Stimulated activated CD4-positive, alpha-beta T cell treated with anti-CD3 and anti-CD28 coated beads, Interleukin-1b, Interleukin-23, amount 100 ng/mL, for 24 hours (primary cell): ENCODE measurements at places on chromosomes 3 and 15.

DNA sequence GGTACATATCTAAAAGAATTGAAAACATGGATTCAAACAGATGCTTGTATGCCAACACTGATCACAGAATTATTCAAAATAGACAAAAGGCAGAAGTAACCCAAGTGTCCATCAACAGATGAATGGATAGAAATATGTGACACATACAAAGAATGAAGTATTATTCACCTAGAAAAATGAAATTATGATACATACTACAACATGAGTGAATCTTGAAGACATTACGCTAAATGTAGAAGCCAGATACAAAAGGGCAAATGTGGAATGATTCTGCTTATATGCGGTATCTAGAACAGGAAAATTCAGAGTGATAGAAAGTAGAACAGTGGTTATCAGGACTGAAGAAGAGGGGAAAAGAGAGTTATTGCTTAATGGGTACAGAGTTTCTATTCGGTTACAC, 26.2 kb upstream of the SLC12A8 start:
- no peak for DNase-seq

- no peak for DNase-seq
These were observed 146.9 kb upstream of the GADL1 start for GRCh38 chr3:31041161-31041978.

DNA sequence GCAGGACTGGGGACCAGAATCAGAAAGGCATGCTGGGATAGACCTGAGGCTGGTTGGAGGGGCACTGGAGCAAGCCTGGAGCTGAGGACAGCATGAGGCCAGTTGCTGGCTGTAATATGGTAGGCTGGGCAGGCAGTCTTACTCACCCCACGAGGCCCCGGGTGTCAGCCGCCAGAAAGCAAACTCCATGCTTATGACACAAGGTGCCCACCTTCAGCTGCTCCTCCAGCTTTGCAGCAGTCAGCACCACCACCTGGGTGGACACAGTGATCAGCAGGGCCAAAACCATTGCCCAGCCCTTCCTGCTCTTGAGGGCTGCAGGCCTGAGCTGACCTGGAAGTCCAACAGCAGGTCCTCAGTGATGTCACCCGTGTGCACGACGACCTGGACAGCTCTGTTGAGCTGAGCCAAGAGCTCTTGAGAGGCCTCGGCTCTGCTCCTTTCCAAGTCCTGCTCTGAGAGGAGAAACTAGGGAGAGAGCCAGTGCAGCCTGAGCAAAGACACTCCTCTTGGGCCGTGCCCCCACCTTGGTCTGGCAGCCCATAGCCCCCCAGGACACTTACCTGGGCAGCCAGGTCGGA, 747 bp downstream of the UBA7 start:
- DNase-seq = no peak

DNA sequence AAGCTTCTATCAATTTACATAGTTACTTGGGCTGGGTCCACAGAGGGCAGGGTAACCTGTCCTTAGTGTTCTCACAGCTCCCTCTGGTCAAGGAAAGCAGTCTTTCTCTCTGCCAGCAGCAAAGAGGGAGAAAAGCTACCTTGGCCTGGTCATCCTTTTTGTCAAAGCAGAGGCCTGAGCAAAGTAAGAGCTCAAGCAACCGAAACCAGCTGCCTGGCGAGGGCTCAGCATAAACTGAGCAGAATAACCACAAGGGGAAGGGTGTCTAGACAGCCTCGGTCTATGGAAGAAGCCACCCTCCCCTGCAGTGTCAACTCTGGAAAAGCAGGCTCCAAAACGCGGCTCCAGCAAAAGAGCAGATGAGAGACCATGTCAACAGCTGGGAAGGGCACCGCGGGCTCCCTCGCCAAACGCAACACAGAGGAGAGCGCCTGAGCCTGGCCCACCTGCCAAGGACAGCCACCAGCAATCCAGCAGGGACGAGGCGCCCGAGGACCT, 17.4 kb downstream of the LRIG1 start:
- DNase-seq = no peak

- DNase-seq = no peak
These were observed 1.4 kb downstream of the SLTM start for GRCh38 chr15:58931987-58932588.

DNA sequence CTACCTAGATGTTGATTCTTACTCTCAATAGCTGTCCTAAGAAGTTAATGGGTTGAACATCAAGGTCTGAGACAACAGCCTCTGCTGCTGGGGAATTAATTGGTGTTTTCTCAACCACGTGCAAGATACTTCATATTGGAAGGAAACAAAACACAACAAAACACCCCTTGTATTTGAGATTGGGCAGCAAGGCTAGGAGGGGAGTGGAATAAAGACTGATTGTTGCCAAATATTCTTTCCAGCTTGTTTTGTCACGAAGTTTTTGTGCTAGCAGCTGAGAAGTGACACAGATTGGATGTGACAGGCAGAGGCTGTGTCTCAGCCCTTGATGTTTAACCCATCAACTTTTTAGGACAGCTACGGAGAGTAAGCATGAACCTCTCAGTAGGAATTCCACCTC, 808.4 kb downstream of the IGSF11 start:
- no peak for DNase-seq

GRCh38 chr3:150170852-150171520, 200.3 kb upstream of the PFN2 start:
- no peak for DNase-seq

GRCh38 chr3:64131725-64132469, 93.4 kb downstream of the PRICKLE2 start:
- DNase-seq = no peak

- DNase-seq = no peak
These were observed 55.2 kb downstream of the TMEM108 start for GRCh38 chr3:133093366-133093765.

GRCh38 chr3:46566040-46566641, at the start of gene LRRC2:
TSS of gene LRRC2 (minus strand) at chr3:46566302. CDS start at chr3:46551591, 14,711 bp downstream.
- no peak for DNase-seq

DNA sequence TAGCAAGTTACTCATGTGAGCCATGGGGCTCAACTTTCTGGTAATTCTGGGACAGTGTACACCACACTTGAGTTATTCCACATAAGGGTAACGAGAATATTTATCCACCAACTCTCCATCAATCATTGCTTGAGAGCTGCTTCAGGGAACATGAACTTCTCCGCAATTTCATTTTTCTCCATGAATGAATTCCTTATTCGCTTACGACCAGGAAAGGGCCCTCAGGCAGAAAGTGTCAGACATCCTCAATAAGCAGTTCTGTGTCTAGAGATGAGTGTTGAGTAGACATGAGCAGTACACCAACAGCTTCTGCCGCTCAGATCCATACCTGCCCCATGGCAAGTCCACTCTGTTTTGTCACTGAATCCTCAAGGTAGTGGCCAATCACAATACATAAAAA, 24.8 kb upstream of the IQCF2 start:
- DNase-seq = no peak

DNA sequence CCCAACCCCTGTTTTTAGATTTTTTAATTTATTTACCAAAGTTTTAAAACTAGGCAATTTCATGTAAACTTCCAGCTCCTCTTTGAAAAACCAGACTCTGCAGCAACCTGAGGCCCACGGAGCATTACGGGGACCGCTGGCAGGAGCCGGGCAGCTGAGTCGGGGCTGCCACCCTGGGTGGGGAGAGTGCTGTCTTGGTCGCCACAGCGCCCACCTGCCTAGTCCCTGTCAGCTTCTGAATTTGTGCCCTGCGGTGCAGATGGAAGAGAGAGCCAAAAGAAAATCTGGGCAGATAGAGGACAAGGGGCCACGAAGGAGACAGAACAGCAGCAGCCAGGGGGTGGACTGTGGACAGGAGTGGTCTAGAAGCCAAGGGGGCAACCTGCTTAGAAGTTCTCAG, 34.6 kb downstream of the PXYLP1 start:
- DNase-seq = no peak

DNA sequence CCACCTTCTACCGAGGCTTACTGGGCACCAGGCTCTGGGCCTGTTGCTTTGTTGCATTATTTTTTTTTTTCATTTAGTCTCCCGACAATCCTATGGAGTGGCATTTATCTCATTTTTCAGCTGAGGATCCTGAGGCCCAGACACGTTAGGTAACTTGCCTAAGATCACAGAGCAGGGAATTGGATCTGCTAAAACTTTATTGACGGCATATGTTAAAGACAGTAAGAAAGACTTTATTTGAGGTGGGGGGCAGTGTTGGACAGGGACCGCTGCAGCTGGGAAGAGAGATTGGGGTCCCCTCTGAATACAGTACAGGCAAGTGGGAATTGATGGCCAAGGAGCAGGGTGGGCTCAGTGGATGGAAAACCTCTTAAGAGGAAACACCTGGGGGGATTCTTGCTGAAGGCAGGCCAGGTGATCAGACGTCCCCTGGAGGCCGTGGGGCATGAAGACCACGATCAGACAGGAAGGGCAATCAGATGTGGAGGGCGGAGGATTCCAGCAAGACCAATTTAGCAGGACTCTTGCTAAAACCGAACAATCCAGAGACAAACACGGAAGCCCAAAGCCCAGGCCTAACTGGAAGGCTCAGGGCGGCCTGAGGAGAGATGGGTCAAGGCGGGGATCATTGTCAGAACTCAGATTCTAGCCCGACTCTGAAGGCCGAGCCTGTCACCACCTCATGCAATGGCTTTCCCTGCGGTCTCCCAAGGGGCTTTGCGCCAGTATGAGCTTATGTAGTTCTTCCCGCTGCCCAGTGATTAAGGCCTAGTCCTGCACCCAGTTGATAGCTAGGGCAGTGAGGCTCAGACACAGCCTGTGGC, 53.7 kb downstream of the RGMA start:
- no peak for DNase-seq

- no peak for DNase-seq
These were observed 103.3 kb upstream of the CMC1 start for GRCh38 chr3:28138043-28138610.

- no peak for DNase-seq
These were observed 28.9 kb upstream of the ICE2 start for GRCh38 chr15:60507596-60508424.

DNA sequence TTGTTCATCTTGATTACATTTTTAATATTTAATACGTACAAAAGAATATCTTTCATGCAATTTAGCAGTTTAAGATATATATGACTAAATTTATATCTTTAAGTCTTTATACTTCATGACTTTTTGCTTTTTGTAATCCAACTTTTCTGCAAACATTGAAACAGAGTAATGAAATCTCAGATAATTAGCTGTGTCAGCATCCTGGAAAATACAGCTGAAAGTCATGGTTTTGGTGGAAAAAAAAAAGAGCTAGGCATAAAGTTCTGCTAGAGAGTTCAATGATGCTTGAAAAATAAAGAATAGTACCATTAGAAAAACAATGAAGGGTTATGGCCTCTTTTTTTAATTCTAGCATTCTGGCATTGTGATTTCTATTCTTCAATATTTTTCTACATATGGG, 387.4 kb upstream of the ROBO2 start:
- no peak for DNase-seq

- DNase-seq = no peak
These were observed 18.9 kb downstream of the CX3CR1 start for GRCh38 chr3:39260957-39261356.

DNA sequence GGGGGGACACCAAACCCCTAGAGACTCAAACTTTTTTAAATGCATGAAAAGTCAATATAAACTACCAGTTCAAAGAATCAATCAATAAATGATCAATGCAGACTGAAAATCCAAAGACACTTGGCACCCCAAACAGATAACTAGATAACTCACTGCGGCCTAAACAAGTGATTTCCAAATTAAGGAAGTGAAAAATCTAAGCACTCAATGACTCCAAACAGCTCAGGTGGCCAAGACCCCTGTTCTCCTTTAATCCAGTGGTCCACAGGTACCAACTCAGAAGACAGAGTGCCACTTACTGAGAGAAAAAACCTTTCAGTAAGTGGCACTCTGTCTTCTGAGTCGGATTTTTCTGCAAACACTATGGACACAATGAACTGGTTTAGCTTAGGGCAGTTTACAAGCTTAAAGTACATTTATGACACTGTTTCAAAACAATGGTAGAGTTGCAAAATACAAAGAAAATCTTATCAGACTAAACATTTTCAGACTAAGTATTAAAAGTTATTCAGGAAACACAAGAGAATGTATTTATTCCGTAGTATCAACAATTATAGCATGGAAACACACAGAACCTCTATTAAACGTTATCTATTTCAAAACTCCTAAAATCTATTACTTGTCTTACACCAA, 4.7 kb downstream of the DLG1 start:
- DNase-seq = no peak

GRCh38 chr3:173128633-173129032, 12.4 kb downstream of the SPATA16 start:
- no peak for DNase-seq

DNA sequence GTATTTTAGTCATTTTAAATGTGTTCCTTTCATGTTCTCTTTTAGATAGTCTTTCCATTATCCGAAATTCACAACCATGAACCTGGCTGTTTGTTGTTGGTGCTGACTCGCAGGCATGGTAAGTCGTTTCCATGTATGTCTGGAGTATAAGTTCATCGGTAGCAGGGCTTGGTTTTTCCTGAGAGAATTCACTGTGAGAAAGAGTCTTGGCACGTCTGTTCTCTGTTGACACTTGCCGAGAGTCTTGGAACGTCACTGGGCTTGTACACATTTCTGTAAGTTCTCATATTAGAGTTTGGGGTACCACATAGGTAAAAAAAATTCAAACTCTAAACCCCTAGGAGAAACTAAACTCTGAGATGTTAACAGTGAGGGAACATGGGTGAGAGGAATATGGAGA, 29.4 kb upstream of the EIF4A2 start:
- DNase-seq = no peak

DNA sequence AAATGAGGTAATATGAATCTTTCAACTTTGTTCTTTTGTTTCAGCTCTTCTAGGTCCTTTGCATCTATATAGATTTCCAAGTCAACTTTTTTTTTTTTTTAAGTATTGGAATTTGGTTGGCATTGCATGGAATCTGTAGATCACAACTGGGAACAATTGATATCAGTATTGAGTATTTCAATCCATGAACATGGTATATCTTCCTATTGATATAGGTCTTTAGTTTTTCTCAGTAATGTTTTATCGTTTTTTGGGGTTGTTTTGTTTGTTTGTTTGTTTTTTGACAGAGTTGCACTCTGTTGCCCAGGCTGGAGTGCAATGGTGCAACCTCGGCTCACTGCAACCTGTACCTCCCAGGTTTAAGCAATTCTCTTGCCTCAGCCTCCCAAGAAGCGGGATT, 137.2 kb downstream of the EEFSEC start:
- no peak for DNase-seq

- no peak for DNase-seq
These were observed 79.8 kb downstream of the AGBL1 start for GRCh38 chr15:86159468-86159867.

- DNase-seq = no peak
These were observed 211.2 kb downstream of the TJP1 start for GRCh38 chr15:29611057-29611456.

- no peak for DNase-seq
These were observed 39.3 kb downstream of the RUBCN start for GRCh38 chr3:197697355-197697754.

- DNase-seq = no peak
These were observed 74.1 kb upstream of the MAP4 start for GRCh38 chr3:48090166-48090939.

- DNase-seq = peak; percentile 75
These were observed 14.8 kb upstream of the CYP11A1 start for GRCh38 chr15:74382004-74382816.

DNA sequence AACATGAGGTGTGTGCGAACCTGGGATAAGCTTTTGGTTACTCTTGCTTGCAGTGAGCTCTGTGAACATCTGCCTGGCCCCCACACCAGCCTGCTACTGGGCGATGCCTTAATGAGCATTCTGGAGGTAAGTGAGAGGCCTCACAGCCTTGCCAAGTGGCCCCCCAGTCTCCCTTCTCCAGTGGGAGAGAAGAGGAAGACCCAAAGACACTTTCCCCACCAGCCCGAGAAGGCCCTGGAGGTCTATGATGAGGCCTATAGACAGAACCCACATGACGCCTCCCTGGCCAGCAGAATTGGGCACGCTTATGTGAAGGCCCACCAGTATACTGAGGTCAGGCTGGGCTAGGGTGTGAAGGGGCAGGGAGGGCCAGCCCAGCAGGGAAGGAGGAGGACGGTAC, 22.5 kb downstream of the TTC21A start:
- DNase-seq = no peak
